H1 (cell line): ENCODE measurements at places on chromosomes 6 and 20. TPM values are rescaled to one million over a fixed set of nuclear protein-coding genes. Genes with fewer than 3 reads are reported as not detected.

Gene VWA7
- 0.82 and 1.1 TPM in 2 replicates for polyA plus RNA-seq

Gene RSPO3
- 0.02 TPM in 1 of 2 replicates, not detected in the other for polyA plus RNA-seq

- no peak overlapping the region for H3K27ac ChIP-seq
- H3K27me3 ChIP-seq = no peaks in the 10 kb centered on the region
- no peak overlapping the region for H3K4me3 ChIP-seq
Measured at GRCh38 chr6:36050305-36050704, 22.7 kb downstream of the MAPK14 start.

- no peak overlapping the region for H3K27ac ChIP-seq
- H3K4me3 ChIP-seq = no peak overlapping the region
- H3K4me1 ChIP-seq = no peaks in the 10 kb centered on the region
- no peaks in the 10 kb centered on the region for H3K36me3 ChIP-seq
- no peak for DNase-seq
- H3K27me3 ChIP-seq = no peaks in the 10 kb centered on the region
Measured at GRCh38 chr6:139862311-139862710, 487.9 kb upstream of the CITED2 start.

Gene ADAT2
- 3.5 and 4.3 TPM in 2 replicates for polyA plus RNA-seq

DNA sequence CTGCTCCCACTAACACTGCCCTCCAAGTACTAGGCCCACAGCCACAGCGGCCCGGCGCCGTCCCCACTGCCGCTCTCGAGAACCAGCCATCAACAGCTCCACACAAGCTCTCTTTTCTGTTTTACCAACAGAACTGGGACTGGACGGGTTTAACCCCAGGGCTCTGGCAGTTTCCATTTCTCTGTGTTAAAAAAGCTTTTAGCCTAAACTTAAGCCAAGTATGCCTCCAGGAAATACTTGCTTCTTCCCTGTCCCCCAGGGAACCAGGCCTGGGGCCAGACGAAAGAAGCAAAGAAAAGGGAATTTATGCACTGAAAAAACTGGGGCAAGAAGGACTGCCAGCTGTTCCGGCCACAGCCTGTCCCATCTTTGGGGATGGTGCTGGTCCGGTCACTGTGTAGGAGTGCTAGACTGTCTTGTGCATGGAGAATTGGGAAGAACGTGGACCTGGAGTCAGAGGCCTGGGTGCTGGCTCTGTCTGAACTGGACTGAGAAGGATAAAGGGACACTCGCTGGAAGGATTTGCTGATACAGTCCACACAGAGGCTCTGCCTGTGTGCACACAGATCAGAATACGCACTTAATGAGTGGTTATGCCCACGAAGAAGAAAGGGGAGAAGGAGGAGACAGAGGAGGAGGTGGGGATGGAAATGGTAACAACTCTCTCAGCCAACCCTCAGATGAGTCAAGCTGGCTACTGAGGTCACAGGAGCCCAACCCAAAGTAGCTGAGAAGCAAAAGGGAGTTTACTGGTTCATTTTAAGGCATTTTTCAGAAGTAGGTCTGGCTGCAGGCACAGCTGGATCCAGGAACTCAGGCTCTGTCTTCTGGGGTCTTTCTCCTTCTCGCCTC is 254.4 kb upstream of the PMEPA1 start:
- no peak overlapping the region for H3K27ac ChIP-seq
- no peaks in the 10 kb centered on the region for H3K27me3 ChIP-seq
- no peak overlapping the region for H3K4me3 ChIP-seq

Gene LINC00237
- polyA plus RNA-seq = 0.22 and 1.4 TPM in 2 replicates

DNA sequence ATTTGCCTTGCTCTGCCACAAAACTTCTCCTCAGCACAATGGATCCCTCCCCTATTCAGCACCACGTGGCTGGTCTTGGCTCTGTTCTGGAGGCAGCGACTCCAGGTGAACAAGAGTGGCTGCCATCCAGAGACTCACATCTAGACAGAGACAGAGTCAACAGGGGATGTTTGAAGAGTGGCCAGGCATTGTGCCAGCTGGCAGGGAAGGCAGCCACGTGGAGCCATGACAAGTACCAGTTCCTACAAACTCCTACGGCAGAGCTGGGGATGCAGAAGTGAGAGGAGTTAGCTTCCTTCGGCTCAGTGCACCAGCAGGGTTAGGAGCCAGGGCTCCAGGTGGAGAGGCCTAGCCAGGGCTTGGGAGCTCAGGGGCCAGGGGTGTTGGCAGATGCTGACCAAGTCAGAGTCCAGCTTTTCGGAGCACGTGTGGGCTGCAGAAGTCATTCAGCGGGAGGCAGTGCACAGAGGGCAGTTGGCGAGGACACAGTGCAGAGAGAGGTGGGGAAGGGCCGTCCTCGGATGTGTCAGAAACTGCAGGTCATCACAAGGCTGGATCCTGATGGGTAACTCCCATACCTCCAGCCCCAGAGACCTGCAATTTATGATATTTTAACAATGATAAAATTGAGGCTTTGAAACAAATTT is 171.7 kb upstream of the PDE10A start:
- H3K27ac ChIP-seq = no peak overlapping the region
- DNase-seq = no peak
- no peak overlapping the region for H3K4me3 ChIP-seq
- H3K4me1 ChIP-seq = 0 out of 2 replicates have a peak, but pooled peaks cover 1% of the 10 kb centered on the region
- H3K36me3 ChIP-seq = no peaks in the 10 kb centered on the region
- no peaks in the 10 kb centered on the region; the same call in 1 of the 2 replicates for H3K27me3 ChIP-seq

GRCh38 chr6:107862383-107862782 is 38.3 kb upstream of the SCML4 start:
- DNase-seq = no peak
- no peaks in the 10 kb centered on the region for H3K27me3 ChIP-seq
- H3K36me3 ChIP-seq = no peaks in the 10 kb centered on the region
- H3K4me1 ChIP-seq = no peaks in the 10 kb centered on the region; the same call in none of the 2 replicates
- H3K4me3 ChIP-seq = no peak overlapping the region
- H3K27ac ChIP-seq = no peak overlapping the region

DNA sequence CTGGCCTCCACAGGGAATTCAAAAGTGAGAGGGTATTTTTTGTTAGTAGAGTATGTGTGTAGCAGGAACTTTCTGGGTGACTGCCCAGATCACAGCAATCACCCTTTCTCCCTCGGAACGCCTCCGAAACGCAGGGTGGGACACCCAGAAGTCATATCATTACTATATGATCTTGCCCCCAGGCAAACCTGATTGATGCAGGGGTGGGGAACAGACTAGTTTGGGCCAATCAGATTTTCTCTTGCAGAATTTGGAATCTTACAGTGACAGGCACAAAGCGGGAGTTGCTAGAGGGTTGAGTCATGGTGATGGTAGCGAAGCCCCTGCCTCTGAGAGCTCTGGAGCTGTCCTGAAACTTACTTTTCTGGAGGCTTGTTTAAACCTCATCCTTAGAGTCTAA is 16.5 kb upstream of the RPN2 start:
- H3K4me3 ChIP-seq = no peak overlapping the region
- H3K36me3 ChIP-seq = no peaks in the 10 kb centered on the region
- no peak for DNase-seq
